ENCODE measurements at places on chromosomes 1 and 21. TPM values are rescaled to one million over a fixed set of nuclear protein-coding genes. Genes with fewer than 3 reads are reported as not detected.

GRCh38 chr1:204812842-204813241 is 57.8 kb upstream of the NFASC start:
- no peak for DNase-seq

The FMO3 gene
- 1.3 TPM for total RNA-seq

DNA sequence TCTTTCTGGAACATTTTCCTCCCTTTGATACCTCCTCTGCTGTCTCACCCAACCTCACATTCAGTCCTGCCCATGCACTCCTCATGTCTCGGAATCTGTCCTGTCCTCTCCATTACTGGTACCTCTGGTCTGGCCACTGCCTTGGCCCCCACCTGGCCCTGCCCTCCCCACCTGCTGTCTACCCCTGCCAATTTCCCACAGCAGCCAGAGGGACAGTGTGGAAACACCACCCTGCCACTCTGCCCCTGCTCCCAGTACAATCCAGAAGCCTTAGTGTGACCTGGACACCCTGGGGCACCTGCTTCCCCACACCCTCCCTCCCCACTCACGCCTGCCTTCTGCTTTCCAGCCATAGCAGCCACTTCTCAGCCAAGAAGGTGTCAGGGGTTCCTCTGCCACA is 534.4 kb downstream of the MATN1 start:
- no peak for DNase-seq

The C1orf74 gene
- 1.9 TPM for total RNA-seq

- peak; percentile 54 for DNase-seq
These were observed at the start of gene ABCG1 for GRCh38 chr21:42218836-42219605. ABCG1 (plus strand) TSS chr21:42219140; CDS start chr21:42219263, 123 bp downstream.

DNA sequence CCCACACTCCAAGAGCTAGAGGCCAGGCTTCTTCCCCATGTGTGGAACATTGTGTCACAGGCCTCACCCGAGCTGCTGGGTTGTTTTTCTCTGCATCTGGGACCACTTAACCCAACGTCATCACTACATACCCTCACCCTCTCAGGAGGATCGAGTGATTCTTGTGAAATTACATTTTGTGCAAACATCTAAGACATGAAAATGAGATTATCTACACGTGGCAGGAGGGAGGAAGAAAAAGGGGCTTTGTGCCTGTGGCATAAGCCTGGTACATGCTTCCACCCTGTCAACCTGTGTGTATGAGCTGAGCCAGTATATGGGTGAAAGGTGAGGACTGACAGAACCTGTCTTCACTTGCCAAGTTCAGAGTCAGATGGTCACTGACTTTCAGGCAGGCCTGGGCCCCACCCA is 1.6 kb downstream of the CPT2 start:
- no peak for DNase-seq

GRCh38 chr21:28579986-28580550 is 412.6 kb downstream of the LTN1 start:
- no peak for DNase-seq

The RGS8 gene
- 0.05 TPM for total RNA-seq

The FCAMR gene
- not detected for total RNA-seq
